ENCODE measurements at places on chromosomes 7 and 10.

GRCh38 chr7:47227762-47228177 is 354.1 kb downstream of the TNS3 start:
- DNase-seq, result no peak

- DNase-seq, result peak; percentile 41
Observed at GRCh38 chr7:50085344-50085743, 7.7 kb downstream of the ZPBP start.

DNA sequence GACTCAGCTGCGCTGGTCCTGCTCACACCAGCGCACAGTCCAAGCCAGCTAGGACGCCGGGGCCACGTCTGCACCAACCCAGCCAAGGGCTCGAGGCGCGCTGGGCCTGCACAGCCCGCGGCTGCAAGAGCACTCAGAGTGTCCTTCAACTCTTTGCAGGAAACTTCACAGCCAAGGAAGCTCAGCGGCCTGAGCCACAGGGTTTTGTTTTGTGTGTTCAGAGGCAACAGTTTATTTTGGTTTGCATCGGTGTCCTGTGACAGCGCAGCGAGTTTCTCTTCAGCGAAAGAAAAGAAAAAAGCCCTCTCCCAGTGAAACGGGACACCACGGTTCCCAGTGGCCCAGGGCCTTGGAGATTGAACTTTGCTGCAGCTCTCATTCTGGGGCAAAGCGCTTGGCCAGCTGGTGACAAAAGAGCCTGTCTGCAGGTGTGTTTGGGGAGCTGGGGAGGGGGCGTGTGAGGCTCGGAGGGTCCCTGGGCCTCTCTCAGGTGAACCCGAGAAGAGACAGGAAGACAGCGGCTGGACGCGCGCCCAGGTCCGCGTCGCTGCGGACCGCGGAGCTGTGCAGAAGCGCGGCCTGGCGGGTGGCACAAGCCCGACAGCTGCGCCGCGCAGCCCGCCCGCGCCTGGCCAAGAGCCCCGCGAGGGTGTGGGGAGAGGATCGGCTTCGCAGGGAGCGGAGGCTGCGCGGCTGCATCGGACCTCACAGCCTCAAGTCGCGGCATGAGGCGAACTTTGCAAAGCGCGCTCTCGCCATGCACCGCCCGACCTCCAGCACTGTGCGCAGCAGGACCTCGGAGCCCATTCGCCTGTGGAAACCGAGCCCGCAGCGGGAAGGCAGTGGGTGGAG is 922 bp downstream of the CXCL12 start:
- peak; percentile 81 for DNase-seq

- no peak for DNase-seq
Observed at GRCh38 chr10:8365935-8366911, 311.7 kb downstream of the GATA3 start.

- DNase-seq, result no peak
Observed at GRCh38 chr7:140683657-140684056, 10.9 kb downstream of the ADCK2 start.

DNA sequence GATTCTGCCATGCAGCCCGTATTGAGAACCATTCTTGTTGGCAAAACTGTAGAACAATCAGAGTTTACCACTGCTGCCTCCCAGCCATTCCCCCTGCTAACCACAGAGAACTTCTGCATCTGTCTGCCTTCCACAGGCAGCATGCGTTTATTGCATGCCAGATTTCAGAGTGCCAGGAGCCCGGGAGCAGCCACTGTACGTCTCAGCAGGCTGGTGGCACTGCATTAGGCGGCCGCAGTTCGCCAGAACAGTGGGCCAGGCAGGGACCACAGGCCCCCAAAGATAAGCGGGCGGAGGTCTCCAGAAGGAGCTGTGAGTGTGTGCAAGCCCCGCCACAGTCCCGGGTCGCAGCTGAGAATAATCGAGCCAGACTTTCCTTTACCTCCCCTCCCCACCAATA is 31.8 kb downstream of the ZNF467 start:
- DNase-seq, result no peak

DNA sequence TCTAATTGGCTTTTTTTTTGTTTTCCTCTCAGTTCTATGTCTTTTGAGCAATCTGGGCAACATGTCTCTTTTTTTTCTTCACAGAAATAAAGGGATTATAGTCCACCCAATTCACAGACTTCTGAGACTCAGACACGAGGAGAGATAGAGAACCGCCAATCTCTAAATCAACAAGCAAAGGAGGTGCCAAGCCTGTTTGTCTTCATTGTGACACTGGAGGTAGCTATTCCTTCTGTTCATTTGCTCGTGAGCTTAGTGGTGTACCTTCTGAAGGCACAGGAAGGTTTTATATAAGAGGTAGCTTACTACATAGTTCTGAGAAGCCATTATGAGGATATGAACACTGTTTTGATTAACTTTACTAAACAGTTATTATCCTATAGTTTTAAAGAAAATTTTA is 6.1 kb downstream of the EPHB6 start:
- no peak for DNase-seq

GRCh38 chr10:102773986-102774385 is 30.2 kb downstream of the WBP1L start:
- DNase-seq, result no peak

DNA sequence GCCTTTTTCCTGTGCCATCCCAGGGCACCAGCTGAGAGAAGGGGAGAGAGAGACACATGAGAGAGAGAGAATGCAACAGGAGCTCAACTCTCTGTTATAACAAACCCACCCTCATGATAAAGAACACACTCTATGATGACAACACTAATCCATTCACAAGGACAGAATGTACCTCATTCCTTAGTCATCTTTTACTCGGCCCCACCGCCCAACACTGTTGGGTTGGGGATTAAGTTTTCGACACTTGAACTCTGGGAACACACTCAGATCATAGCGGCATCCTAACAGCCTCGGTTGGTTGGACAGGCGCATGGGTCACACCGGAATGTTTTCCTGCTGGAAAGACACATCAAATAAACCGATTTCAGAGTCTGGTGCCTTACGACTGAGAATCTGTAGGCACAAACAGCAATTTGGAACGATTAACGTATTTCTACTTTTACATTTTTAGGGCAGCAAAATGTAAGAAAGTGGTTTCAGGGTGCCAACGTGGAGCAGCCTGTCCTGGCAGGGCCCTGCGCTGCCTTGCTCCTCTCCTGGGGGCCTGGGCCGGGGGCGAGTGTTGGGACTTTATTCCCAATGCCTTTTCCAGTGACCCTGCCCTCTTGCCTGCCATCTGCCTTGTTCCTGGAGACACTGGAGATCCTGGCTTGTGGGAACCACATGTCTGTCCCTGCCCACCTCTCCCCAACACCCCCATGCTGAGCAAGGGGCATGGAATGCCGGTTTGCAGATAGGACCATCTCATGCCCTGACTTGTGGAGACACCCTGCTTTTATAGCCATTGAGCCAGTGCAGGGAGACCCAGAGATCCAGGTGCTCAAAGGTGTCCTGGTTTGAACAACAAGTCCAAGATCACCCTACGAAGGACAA is 287.0 kb downstream of the TCERG1L start:
- no peak for DNase-seq
